IMR-90 (cell line): ENCODE measurements at places on chromosomes 7 and 10. TPM values are rescaled to one million over a fixed set of nuclear protein-coding genes. Genes with fewer than 3 reads are reported as not detected.

- no peak for DNase-seq
These were observed 80.8 kb downstream of the PIP4K2A start for GRCh38 chr10:22633528-22633927.

DNA sequence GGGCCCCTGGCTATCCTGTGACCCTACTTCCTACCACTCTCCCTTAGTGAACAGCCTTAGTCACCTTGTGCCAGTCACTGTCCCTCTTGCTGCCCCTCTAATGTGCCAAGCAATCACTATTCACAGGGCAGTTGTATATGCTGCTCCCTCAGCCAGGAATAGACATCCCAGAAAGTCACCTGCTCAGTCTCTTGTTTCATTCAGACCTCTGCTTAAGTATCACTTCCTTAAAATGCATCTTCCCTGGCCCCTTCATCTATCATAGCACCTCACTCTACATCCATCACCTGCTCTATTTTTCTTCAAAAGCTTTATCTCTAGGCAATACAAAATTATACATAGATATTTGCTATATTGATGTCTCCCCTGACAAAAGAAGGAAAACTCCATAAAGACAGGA, 328.4 kb upstream of the NFE2L3 start:
- DNase-seq: no peak

GRCh38 chr10:44510379-44511115, 125.7 kb upstream of the CXCL12 start:
- DNase-seq: peak; percentile 23

- peak; percentile 75 for DNase-seq
These were observed 370.6 kb upstream of the IGFBP3 start for GRCh38 chr7:46291601-46292150.

DNA sequence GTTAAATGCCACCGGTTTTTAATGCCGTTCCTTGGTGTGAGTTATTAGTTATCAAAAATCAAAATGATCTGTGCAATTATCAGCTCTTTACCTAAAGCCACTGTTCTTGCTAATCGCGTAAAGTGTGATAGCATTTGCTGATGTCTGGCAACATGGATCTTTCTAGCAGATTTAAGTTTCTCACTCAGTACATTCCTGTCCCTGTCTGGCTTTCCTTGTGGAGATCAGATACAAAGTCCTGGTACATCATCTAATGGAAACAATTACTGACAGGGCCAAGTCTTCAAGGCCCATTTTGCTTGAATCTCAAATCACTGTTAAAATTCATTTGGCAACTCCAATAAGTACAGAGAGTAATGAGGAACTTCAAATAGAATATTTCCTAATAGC, 755.7 kb downstream of the AUTS2 start:
- no peak for DNase-seq

DNA sequence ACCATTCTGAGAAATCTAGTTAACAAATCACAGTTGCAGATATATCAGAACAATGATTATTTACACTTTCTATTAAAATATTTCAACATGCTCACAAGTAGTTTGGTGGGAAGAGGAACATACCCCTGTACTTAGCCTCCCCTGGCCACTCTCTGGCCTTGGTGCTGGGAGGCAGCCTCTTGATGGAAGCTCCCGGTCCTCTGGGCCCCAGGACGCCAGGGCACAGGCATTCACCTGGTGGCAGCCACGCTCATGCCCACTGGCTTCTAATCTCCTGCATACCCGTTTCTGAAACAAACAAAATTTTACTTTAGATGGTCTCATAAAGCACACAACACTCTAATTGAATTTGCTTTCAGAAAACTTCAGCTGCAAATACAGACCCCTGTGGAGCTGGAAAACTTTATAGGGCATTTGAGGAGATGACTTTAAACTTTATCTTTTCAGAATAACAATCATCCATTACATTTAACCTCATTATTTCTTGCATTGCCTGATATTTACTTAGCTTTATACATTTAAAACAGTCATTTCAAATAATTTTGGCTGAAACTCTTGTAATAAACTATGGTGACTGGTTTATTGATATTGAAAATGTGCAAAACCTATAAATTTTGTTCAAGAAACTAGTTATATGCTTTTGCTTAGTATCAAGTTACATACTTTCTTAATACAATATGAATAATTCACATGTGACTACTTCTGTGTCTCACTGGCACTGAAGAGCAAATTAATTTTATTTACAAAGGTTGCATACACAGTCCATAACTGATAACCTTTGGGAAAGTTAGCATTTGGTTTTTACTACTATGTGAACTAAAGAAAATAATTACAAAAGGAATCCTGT, 30.8 kb downstream of the C10orf143 start:
- DNase-seq: no peak

DNA sequence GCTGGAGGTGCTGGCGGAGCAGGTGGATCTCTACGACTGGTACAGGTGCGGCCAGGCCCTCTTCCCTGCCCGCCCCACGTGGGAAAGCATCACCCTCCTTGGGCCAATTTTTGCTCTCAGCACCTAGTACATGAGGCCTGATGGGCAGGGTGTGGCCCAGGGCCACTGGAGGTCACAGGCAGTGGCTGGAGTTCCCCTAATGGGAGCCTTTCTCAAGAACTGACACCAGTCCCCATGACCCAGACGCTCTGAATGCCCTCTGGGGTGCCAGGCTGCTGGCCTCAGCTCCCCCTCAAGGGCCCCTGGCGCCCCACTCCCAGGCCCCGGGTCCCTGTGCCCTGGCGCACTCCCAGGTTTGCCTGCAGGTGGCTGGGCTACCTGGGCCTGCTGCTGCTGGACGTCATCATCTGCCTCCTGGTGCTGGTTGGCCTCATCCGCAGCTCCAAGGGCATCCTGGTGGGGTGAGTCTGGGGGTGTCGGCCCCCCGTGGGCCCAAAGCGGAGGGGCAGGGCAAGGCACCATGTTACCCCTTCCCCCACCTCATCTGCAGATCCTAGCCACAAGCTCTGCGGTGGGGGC, 15.9 kb downstream of the TTYH3 start:
- DNase-seq: no peak

- DNase-seq: no peak
These were observed 116.8 kb downstream of the TRRAP start for GRCh38 chr7:98995111-98995510.

DNA sequence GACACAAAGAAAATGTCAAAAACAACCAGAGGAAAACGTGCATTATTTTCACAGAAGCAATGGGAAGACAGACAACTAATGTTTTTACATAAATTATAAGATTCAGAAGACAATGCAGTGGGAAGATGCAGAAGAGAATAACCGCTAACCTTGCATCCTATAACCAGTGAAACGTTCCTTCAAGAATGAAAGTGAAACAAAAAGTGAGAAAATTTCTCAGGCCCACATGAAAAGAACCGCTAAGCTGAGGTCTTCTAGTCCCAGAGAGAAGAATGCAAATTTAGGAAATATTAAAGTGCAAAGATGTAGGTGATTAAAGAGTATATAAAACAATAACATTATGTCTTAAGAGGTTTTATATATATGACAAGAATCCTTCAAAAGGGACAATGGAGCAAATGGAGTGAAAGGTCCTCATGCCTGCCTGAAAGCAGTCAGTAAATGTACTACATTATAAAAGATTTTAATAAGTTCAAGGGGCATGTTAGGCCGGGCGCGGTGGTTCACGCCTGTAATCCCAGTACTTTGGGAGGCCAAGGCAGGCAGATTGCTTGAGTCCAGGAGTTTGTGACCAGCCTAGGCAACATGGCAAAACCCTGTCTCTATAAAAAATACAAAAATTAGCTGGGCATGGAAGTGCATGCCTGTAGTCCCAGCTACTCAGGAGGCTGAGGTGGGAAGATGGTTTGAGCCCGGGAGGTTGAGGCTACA, 43.1 kb upstream of the DDC start:
- DNase-seq: no peak

- no peak for DNase-seq
These were observed 22.5 kb downstream of the AKR1E2 start for GRCh38 chr10:4848356-4849041.

DNA sequence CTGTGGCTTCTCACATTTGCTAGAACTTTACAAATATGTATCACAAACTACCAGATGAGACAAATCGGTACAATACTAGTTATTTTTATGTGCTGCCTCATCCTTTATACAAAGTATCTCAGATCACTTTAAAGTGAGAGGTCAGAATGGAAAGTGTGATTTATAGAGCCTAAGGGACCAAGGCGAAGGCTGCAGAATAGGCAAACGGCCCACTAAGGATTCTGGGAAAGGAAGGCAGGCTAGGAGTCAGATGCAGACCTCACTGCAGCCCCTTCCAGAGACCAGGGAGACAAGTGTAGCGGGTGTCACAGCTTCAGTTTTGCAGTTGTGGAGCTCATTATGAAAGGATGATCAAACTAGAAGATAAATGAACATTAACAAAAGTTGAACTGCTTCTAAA, 190.6 kb downstream of the HIBADH start:
- no peak for DNase-seq

GRCh38 chr7:19097165-19098055, 20.0 kb downstream of the TWIST1 start:
- DNase-seq: no peak

GRCh38 chr10:116671274-116671926, 50.6 kb downstream of the PNLIPRP2 start:
- peak; percentile 68 for DNase-seq

- no peak for DNase-seq
These were observed 201.2 kb upstream of the SEMA3E start for GRCh38 chr7:83850125-83850524.

DNA sequence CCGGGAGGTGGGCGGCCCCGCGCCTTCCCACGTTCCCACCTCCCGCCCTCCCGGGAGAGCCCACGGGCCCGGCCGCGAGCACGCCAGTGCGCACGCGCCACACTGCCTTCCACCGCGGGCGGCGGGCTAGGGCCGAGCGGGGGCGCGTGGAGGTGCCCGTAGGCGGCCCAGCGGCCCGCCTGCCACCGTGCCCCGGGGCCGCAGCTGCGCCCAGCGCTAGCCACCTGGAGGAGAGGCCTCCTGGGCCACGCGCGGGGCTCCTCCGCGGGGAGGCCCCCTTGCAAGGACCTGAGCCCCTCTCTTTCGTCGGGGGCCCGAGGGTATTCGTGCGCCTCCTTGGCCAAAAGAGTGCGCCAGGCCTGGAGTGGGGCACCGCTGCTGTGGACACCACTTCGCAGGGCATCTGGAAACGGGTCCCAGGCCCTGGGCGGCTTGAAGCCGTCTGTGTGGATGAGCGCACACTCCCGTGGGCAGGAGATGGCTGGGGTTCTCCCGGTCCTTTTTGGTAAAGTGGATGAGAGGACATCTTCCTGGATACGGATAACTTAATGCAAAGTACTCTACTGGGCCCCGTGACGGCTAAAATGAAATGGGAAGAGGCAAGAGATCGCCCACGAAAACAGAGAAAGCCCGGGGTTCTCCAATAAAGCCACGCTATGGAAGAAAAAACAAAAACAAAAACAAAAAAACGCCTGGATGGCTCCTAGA, 9.0 kb upstream of the EBF3 start:
- DNase-seq: no peak

DNA sequence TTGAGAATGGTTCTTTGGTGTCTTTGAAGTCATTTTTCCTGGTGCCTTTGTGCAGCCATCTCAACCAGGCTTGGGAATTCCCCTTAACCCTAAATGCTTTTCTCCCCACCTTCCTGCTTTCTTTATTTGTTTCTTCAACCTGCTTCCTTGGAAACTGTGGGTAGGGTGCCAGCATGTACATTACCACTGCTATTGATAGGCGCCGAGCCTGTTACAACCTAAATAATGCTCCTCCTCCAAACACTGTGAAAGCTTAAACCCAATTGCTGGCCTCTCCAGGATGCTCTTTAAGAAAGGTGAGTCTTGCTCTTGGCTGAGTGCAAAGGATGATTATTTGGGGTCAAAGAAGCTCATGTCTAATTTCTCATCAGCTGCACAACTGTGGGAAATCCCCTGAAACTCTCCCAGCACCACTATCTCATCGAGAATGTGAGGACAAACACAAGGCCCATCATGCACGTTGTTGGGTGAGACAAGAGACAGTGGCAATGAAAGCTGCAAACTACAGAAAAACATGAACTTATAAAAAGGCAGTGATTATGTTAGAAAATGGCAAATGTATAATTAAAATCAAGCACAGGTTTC, 285.5 kb upstream of the IGFBP3 start:
- DNase-seq: peak; percentile 32

DNA sequence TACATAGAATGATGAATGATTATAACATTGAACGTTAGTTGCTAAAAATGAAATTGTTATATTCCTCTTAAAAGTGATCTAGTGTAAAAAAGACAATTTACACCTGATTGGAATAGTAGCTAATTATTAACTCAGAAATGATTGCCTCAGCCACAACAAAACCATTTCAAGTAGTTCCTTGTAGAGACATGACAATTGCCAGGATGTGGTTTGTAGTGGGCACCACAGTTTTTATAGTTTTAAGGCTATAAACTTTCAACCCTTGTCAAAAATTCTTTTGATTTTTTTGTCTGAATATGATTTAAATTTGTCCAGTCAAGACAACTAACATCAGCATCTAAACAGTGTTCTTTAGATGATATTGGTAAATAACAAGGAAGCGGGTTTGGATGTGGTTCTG, 145.2 kb downstream of the SUGCT start:
- DNase-seq: no peak

DNA sequence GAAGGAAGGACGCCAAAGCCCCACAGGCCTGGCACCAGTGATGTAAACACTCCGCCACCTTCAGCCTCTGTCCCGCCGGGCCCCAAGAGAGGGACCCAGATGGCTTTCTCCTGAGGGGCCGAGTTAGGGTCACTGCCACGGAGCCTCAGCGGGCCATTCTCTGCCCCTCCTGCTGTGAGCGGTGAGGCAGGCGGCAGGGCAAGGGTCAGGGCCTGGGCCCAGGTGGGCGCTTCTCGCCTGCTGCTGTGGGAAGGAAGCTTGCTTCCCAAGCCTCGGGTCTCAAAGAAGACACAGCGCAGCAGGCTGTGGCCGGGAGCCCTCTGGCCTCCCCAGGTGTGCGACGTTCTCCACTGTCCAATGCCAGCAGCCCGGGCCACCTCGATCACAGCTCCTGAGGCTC, 84.8 kb downstream of the PROSER2 start:
- DNase-seq: no peak

- no peak for DNase-seq
These were observed 114.5 kb downstream of the INHBA start for GRCh38 chr7:41588341-41588740.

DNA sequence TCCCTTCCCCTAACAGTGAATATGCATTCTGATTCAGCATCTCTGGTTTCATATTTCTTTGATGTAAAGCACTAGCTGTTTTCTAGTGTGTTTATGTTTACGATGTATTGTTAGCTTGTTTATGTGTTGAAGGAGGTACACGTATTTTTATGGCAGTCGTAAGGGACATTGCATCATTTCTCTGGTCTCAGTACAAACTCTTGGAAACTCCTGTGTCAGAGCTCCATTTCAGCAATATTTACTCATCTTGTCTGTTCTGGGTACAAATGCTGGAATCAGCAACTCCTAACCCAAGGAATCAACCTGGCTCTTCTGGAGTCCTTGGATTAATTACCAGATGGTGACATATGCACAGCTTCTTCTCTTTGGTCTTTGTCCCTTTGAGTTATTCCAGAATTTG, 270.0 kb upstream of the PLXDC2 start:
- no peak for DNase-seq

- DNase-seq: peak; percentile 96
These were observed 20.5 kb upstream of the INPP5A start for GRCh38 chr10:132516771-132517725.

The TAS2R4 gene
- 0.09 and 0.14 TPM in 2 replicates for polyA plus RNA-seq

The TUBB8 gene
- 0.04 and 0.07 TPM in 2 replicates for polyA plus RNA-seq

The KLF14 gene
- polyA plus RNA-seq: 0.05 and 0.07 TPM in 2 replicates

The GNAT3 gene
- not detected in 2 replicates for polyA plus RNA-seq

The ERVW-1 gene
- not detected in 2 replicates for polyA plus RNA-seq
